ENCODE measurements at places on chromosomes 3 and 15.

DNA sequence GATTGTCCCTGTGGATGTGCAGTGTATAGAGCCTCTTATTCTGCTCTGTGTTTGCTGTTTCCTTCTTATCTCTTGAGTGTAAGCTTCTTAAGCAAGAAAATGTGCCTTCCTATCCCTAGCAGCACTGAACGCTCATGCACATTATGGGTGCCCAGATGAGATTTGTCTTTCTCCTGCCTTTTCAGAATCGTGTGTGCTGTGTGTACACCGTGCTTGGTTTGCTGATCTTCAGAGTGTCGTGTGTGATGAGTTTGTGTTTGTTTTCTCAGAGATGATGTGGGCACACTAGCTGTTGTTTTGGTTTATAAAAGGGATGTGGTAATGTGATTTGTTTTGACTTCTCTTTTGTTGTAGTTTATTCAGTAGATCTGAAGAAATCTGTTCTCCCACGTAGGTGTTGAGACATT lies 19.7 kb downstream of the GPR171 start:
- DNase-seq = no peak

DNA sequence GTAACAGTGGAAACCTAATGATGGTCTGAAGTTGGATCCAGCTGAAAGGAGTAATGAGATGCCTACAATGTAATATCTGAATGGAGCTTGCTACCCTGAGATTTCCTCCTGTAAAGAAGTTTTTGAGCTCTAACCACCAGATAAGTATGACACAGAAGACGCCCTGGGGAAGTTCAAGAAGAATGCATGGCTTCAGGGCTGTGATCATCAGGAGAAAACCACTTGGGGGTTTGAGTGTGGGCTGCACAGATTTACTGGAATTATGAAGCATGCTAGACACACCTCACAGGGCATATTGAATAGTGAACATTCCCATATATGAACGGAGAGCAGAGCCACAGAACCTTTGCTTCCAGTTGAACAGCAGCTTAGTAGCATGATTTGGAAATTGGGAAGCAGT lies 10.6 kb upstream of the CCDC80 start:
- DNase-seq = no peak

GRCh38 chr15:29917600-29918597 lies 95.6 kb upstream of the TJP1 start:
- DNase-seq = no peak

- no peak for DNase-seq
Measured at GRCh38 chr3:133295199-133295901, 104.5 kb upstream of the BFSP2 start.

DNA sequence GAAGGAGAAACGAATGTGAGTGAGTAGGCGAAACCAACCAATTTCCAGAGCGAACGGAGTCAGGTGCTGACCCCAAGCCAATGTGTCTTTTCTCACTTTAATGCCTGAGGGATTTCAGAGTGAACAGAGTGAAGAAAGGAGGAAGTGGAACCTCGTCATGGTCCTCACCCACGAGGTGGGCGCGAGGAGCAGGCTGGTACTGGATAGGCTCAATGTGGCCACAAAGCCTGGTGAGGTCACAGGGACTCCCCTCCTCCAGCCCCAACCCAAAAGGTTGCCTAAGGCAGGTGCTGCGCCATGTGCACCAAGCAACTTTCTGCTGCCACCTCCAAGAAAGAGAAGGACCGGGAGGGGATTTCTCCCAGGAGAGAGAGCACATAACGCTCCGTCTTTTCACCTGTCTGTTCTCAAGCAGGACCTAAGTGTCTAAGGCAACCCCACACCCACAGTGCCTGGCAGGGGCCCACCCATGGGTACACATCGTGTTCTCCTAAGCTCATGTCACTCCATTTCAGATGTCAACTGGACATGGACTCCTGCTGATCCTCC lies 3.8 kb downstream of the NRROS start:
- no peak for DNase-seq

- no peak for DNase-seq
Measured at GRCh38 chr3:40681658-40682055, 156.9 kb downstream of the ZNF621 start.

- no peak for DNase-seq
Measured at GRCh38 chr15:63947228-63947627, 99.1 kb downstream of the DAPK2 start.

GRCh38 chr3:123559040-123559861 lies 25.6 kb downstream of the HACD2 start:
- DNase-seq = no peak

GRCh38 chr3:93961489-93961888 lies 12.2 kb downstream of the PROS1 start:
- no peak for DNase-seq

DNA sequence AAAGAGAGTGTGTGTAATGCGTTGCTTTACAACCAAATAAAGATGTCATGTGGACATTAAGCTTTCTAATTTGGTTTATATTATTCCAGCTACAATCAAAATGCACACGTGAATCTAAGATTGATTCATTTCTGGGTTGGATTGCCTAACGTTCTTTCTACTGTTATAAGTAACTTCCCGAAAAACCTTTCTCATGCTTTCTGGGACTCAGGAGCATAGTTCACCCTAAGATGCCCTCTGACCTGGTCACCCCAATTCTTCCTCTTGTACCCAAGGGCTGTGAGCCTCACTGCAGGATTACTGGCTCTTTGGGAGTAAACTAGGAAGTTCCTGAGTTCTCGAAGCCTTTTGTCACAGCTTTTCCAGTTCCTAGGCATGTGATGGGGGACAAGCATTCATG lies 12.7 kb upstream of the LMCD1 start:
- DNase-seq = no peak

DNA sequence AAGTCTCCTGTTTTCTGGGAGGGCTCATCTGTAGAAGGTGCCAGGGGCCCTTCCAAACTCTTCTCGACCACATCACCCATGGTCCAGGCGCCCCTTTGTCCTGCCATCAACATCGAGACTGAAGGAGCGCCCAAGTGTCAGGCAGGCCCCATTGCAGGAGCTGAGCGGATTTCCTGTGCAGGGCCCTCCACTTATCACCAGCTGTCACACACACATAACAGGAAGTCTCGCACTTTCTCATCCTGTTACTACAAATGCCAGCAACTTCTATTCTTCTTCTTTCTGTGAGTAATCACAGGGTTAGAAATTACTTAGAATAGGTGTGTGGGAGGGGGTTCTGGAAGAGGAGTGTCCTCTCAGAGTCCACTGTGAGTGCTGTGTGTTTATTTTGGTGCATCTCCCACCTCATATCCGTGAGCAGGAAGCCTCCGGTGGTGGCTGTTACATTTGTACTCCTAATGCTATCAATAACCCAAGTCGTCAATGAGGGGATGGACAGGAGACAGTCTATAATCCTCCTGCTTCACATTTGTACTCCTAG lies at the start of gene KLHL6:
KLHL6 (minus strand) TSS at position 166 of the 541 bp plus-strand sequence; CDS start at position 113, 53 bp downstream.
- peak; percentile 53 for DNase-seq

DNA sequence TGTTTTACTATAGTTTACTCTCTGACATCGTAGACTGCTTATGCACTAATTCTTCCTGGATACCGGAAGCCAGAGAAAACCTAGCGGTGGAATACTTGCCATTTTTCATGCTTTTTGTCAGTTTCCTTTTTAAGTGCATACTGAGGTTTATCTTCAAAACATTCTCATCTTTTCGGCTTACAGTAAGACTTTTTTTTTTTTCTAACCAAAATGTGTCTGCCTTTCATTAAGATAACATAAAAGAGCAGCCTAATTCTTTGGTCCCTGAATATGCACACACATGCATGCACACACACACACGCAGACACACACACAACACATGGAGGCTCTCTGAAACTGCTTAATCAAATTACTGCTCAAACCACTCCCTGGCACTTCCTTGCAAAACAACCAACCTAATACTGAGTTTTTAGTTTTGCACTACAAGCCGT lies 1.3 kb downstream of the ZNF445 start:
- DNase-seq = no peak

Data from activated T-cell treated with anti-CD3 and anti-CD28 coated beads for 1 hour (primary cell).